Stimulated activated CD8-positive, alpha-beta memory T cell treated with anti-CD3 and anti-CD28 coated beads, Interleukin-15, amount 100 ng/mL, for 24 hours (primary cell): ENCODE measurements at places on chromosomes 1 and 21.

DNA sequence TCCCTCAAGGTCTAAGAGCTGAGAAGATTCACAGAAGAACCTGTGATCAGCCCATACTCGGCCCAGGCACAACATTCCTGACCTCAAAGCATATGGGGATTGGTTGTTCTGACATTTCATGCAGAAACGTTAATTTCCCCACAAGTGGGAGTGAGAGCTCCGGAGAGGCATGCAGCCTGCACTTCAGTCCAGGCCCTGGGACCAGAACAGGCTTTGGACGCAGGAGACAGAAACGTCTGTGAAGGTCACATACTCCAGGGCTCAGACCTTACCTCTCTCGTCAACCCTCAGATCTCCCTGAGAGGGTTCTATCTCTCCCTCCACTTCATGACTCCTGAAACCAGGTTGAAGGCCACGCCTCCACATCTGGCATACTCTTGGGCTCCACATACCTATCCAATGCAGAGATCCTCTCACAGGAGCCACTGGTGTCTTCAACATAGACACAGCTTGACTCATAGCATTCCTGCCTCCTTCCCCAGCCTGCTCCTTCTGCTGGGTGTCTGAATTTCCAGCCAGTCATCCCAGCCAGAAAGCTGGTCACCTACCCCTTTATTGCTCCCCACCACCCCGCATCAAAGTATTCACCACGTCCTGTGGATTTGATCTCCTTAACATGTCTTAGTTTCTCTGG is 149.2 kb downstream of the OMA1 start:
- no peak for DNase-seq

- DNase-seq = no peak
Measured at GRCh38 chr1:36367066-36367465, 18.7 kb downstream of the STK40 start.

DNA sequence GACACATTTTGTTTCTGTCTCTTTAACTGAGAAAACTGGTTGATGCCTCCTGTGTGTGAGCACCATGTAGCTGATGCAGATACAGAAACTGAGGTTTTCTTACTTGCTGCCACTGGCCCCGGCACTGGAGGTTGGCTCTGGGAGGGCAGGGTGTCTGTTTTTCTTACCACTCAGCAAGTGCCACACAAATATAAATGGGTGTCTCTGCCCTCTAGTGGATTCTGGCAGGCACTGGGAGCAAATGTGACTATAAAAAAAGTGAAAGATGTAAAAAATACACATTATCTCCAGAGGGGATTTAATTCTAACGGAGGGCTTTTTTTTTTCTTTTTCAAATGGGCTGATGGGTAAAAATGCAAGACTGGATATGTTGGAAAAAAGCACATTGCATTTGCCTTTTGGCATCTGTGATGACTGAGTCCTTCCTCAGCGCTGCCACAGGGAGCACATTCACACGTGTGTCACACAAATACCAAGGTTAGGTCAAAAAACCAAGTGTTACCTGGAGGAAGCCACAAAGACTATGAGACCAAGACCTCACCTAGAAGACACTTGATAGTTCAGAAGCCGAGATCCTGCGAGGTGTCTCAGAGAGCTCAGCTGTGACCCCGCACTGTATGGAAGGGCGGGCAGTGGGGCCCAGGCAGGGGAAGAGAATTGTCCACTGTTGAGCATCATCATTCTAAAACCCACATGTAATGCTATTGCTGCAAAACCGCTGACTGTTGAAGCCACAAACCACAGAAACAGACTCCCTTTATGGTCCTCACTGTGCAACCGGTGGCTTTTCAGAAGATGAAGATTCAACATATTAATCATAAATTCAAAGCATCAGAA is 18.9 kb downstream of the PGBD2 start:
- no peak for DNase-seq

DNA sequence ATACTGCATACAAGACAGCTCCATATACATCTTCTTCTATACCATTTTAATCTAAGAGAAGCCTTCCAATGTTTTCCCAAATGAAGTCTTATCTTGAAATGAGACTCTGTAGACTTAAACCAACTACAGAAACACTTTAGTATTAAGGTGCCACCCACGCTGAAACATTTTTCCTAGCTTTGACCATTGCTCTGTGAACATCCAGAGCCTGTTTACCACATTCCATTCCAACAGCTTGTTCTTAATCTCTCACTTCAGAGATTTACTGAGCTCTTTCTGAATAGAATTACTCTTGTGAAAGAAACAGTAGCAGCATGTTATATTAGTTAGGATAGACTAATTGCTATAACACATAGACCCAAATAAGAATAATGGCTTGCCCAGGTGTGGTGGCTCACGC is 19.6 kb upstream of the POGZ start:
- no peak for DNase-seq

GRCh38 chr21:21268061-21268471 is 269.9 kb downstream of the NCAM2 start:
- no peak for DNase-seq

DNA sequence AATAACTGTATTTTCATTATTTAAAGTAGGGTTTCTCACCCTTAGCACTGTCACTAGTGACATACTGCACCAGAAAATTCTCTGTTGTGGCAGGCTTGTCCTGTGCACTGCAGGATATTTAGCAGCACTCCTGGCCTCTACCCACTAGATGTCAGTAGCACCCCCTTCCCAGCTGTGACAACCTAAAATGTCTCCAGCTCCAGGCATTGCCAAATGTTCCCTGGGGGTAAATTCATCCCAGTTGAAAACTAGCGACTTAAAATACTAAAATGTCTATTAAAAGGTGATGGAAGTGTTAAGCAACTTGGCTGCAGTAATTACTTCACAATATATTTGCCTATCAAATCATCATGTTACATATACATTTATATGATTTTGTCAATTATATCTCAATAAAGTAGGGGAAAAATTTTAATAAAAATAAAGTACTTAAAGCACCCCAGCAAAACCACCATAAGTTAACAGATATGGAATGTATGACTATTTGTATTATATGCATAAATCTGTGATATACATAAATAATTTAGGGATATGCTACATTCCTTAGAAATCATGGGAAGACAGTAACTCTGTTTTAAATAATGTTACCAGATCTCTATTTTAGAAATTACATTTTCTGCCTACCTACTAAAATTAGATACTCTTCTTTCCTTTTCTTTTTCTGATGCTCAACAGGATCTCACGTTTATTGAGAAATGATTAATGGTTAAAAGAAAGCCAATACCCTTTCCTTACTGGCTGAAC is 74.6 kb downstream of the ARID4B start:
- no peak for DNase-seq
